ENCODE measurements at places on chromosomes 3 and 15.
A peak's percentile ranks its signal among the peaks of the same experiment; 100 is the strongest.

- DNase-seq, result no peak
Measured at GRCh38 chr15:51155891-51156290, 61.2 kb upstream of the TNFAIP8L3 start.

DNA sequence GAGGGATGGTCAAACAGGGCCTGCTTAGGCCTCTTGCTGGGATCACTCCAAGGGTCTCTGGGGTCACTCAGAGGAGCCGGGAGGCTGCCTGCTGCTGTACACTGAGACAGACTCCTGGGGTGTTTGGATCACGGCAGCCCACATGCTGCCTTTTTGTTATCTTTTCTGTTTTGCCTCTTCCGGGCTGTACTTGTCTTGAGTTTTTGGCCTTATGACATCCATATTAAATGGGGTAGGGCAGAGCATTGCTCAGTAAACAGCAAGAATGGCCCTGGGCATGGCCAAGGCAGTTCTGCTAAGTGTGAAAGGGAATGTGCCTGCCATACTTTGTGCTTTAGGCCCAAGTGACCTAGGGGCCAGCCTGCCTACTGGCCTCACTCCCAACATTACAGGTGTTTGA is 771 bp upstream of the ENTPD3 start:
- DNase-seq, result no peak

DNA sequence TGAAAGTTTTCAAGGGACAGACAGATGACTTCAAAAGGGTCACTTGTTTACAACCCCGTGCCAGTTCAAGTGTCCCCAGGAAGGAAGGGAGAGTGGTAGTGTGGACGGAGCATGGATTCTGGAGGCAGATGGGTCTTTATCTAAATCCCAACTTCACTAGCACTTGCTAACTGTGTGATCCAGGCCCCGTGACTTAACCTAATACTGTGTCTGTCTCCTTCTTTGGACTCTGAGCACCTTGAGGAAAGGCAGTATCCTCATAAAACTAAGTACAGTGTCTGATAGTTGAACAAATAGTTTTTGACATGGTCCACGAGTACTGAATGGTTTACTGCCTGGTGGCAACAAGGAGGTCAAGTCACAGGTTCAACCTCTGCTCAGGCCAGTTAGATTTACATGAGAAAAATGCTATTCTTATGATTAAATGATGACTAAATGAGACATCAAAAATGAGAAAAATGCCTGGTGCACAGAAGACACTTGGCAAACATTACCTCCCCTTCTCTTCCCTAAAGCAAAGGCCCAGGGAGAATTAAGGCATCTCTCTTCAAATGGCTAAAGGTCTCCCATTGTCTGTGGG is 48.9 kb downstream of the ABCC5 start:
- peak; percentile 20 for DNase-seq

- no peak for DNase-seq
Measured at GRCh38 chr3:126621171-126621570, 33.8 kb downstream of the TXNRD3 start.

- no peak for DNase-seq
Measured at GRCh38 chr3:128603811-128604775, 46.5 kb downstream of the RPN1 start.

GRCh38 chr15:72086010-72086697 is 31.8 kb downstream of the MYO9A start:
- no peak for DNase-seq

GRCh38 chr3:87309601-87310000 is 33.2 kb upstream of the POU1F1 start:
- no peak for DNase-seq

DNA sequence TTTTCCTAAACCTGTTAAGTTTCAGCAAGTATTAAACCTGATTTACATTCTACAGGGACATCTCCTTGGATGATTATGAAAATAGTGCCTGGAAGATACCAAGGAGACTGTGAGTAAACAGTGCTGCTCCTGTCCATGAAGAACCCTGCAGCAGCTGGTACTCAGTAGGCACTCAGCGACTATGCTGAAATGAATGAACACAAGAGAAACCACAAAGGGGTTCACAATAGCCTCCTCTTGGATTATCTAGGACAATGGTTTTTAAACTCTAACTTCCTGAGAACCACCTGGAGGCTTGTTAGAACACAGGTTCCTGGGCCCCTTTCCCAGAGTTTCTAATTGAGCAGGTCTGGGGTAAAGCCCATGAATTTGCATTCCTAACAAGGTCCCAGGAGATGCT is 488.4 kb upstream of the UBE2E2 start:
- DNase-seq, result no peak

DNA sequence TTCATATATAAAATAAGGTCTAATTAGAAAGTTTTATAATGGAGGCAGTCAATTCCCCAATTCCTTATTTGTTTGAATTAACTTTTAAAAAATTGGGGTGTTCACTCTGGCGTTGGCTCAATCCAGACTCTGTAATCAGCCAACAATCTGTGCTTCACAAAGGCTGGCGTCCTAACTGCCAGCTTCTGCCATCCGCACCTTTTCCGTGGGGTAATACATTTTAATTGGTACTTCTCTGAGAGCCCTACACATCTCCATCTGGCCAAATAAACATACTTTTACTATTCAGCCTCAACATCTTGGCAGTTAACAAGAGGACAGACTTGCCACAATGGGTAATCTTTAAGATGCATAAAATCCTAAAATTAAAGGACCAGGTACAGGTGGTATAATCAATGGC is 125.2 kb upstream of the CCNL1 start:
- DNase-seq, result no peak

DNA sequence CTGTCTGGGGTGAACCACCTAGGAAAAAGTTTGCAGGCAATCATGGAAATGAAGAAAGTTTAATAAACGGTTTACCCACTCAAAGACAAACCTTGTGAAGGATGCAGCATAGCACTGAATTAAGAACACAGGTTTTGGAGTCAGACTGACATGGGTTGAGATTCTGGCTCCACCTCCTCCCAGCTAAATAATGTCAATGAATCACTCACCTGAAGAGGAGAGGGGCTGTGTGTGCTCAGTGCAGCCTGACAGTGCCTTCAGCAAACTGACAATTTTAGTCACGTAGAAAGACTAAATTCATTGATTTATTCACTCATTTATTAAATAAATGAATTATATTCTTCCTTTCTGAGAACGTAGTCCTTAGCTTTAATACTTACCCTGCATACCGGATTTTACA is 18.9 kb downstream of the NR1I2 start:
- no peak for DNase-seq

DNA sequence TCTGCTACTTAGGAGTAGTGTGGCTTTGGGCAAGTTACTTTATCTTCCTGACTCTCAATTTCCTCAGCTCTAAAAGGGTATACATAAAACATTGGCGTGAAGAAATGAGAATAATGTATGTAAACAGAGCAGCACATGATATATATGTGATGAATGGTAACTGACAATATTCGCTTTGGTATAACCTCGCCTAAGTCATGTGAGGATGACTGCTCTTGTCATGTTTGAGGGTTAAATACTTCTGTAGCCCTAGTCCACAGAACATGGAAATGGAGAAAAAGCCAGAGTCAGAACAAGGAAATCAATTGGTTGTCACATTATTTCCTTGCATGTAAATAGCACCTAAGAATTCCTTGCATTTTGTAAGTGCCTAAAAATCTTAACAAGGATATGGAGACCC is 25.0 kb downstream of the CHP1 start:
- DNase-seq, result no peak

- DNase-seq, result no peak
Measured at GRCh38 chr3:29898171-29898965, 617.5 kb downstream of the RBMS3 start.

DNA sequence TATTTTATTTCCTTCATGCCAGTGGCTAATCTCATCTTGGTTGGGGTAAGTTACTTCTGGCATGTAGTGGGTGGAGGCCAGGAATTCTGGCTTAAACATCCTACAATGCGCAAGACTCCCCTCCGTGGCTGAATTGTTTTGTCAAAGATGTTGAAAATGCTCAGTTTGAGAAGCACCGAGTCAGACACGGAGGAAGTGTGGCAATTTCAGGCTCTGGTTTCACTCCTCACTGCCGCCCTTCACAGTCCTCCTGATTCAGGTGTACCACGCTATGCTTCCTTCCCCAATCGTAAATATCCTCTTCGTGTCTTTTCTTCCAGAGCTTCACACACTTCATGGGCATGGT is 150.7 kb downstream of the OPA1 start:
- DNase-seq, result no peak

DNA sequence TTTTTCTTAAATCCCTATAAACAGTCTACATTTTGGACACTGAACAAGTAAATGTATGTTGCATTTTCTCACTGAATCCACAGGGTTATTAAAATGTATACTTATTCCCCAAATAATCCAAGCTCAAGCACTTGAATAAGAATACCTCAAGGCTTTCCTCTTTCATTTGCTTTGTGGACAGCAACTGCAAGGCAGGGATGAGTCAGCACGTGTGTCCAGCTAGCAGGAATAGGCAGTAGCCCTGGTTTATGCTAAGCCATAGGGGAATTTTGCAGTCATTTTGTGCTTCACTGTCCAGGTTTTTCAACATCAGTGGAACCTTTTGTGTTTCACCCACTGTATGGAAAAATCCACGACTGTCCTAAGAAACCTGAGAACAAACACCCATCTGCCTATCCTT is 96.7 kb upstream of the KCNMB2 start:
- no peak for DNase-seq

- DNase-seq, result no peak
Measured at GRCh38 chr15:42279234-42279723, 6.0 kb upstream of the TMEM87A start.

DNA sequence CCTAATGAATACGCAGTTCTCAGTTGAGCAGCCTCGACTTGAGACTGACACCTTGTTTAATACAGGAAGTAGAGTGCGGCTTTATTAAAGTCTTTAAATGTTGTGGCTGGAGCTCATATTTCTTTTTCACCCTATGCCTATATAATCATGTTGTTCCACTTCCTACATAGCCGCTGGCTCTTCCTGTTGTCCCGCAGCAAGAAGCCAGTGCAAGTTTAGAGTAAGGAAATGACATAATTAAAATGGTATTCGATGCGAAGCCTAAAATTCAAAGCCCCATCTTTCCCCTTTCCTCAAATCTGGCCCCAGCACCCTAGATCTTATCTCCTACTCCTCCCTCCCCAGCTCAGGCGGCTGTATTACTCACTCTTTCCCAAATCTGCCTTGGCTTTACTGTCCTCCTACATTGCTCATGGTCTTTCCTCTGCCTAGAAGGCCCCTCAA is 7.5 kb upstream of the PHLDB2 start:
- no peak for DNase-seq

- DNase-seq, result no peak
Measured at GRCh38 chr3:128217702-128218547, 64.6 kb downstream of the EEFSEC start.

DNA sequence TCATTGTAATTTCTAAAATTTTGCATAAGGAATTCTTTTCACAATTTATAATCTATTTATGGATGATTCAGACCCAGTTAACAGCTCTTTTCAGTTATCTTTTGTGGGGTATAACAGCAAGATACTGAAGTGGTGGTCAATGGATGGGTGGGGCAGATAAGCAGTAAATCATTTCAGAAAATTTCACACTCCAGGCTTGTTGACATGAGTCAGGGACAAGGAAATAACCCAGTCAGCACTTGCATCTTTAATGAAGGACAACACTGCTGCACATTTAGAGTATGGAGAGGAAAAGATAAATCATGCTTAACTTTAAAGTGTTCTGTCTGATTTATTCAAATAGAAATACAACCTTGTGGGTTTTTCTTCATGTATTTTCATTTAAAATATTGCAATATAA is 181.6 kb downstream of the ROBO1 start:
- DNase-seq, result no peak

- DNase-seq, result no peak
Measured at GRCh38 chr15:63135804-63136203, 14.1 kb downstream of the LACTB start.

DNA sequence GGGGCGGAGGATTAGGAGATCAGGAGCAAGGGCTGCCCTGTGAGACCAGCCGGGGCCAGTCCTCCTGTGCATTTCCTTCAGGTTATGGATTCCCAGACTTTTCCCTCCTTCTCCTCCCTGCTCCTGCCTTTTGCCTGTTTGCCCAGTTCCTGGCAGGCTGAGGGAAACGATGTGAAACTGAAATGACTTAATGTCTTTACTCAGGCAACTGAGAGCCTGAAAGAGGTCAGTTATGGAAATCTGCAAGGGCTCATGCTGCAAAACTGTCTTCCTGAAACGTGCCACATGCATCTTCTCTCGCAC is 57.2 kb downstream of the MESD start:
- DNase-seq, result peak; percentile 20

GRCh38 chr3:901953-902778 is 190.7 kb upstream of the CNTN6 start:
- no peak for DNase-seq

DNA sequence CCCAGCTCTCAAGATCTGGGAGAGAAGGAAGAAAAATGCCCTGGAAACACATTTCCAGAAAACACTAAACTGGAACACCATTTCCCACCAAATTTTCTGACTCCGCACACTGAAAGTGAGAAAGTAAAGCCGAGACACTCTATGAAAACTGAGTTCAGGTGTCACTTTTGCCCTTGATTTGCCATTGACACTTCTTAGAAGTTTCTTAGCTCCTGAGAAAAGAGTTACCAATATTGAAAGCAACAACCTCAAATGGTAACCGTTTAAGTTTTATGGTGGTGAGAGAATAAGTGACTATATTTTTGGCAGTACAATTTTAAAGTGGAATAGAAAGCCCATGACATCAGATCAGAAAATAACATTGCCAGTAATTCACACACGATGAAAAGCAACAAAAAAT is 39.0 kb downstream of the CD86 start:
- no peak for DNase-seq

DNA sequence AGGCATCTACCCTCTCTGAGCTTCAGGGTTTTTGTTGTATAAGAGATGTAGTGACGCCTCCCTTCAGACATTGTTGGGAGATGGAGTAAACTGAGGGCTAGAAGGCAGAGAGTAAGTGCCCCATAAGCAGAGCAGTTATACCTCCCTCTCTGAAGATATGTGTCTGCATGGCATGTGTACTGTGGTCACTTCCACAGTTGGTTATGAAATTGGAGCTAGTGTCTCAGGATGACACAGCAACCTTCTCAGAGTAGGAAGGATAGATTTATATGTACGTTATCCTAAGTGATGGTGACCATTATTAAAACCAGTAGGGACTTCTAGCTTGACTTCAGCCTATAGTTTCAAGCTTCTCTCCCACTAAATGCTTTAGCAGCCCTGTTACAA is 17.9 kb downstream of the PXK start:
- DNase-seq, result no peak
